C1 segment of cervical spinal cord (tissue), 14 donors: ENCODE measurements at places on chromosomes 12 and 14.

- no peak for DNase-seq
These were observed 372.3 kb upstream of the KITLG start for GRCh38 chr12:88952562-88952942.

DNA sequence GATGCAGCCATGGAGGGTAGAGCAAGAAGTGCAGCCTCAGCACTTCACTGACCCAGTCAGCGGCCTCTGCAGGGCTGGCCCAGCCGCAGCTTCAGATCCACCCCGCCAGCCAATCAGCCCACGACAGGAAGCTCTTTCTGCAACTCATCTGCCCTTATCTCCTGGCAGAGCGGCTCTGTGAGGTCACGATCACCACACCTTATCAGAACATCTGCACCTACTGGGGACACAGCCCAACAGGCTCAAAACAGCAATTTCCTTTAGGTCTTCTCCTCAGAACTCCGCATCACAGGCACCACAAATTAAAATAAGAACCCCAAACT lies 287.3 kb downstream of the BCL11B start:
- no peak for DNase-seq

GRCh38 chr14:51430633-51431032 lies 190.6 kb downstream of the TMX1 start:
- DNase-seq = no peak

- no peak for DNase-seq
These were observed 6.0 kb downstream of the FBXW8 start for GRCh38 chr12:116916714-116917114.

DNA sequence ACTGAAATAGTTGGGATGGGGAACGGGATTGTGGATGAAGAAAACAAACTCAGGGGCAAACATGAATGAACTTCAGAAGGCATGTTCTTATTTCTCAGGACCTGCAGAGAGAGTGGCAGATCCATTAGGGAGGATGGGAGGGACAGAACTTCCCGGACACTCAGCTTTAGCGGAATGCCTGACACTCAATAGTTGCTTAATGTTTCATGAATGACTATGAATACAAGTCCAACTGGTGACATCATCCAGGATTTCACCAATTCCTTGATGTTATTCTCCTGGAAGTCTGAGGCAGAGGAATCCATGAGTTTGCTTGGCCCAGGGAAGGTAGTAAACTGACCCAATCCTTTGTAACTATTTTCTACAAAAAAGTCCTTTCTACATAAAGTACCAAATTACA lies 37.8 kb upstream of the LRRC10 start:
- DNase-seq = no peak

- DNase-seq = no peak
These were observed 192.2 kb upstream of the PELI2 start for GRCh38 chr14:55926007-55926406.

- DNase-seq = no peak
These were observed 21.1 kb downstream of the BEGAIN start for GRCh38 chr14:100566119-100566518.

DNA sequence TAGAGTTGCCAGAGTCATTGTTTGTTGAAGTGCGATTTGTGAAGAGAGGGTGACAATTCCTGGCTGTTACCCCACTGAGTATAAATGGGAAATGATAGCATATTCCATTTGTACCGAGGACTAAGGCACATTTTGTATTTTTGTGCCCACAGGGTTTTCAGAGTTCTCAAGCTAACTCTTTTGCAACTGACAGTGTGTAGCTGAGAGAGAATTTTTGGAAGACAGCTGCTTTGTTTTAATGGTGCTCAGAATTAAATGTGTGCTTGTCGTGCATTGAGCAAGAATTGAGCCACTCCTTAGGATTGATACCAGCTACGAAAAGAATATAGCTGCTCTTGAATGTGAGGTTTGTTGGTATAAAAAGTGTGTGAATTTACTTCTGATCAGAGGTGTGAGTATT lies 21.7 kb downstream of the ANKRD13A start:
- DNase-seq = no peak

GRCh38 chr12:119621878-119622277 lies 28.3 kb downstream of the TMEM233 start:
- DNase-seq = no peak

GRCh38 chr12:4153343-4153892 lies 120.1 kb upstream of the CCND2 start:
- no peak for DNase-seq

GRCh38 chr14:68404652-68405183 lies 388.1 kb downstream of the ZFP36L1 start:
- no peak for DNase-seq

GRCh38 chr12:49642370-49642802 lies 19.0 kb downstream of the PRPF40B start:
- DNase-seq = no peak

DNA sequence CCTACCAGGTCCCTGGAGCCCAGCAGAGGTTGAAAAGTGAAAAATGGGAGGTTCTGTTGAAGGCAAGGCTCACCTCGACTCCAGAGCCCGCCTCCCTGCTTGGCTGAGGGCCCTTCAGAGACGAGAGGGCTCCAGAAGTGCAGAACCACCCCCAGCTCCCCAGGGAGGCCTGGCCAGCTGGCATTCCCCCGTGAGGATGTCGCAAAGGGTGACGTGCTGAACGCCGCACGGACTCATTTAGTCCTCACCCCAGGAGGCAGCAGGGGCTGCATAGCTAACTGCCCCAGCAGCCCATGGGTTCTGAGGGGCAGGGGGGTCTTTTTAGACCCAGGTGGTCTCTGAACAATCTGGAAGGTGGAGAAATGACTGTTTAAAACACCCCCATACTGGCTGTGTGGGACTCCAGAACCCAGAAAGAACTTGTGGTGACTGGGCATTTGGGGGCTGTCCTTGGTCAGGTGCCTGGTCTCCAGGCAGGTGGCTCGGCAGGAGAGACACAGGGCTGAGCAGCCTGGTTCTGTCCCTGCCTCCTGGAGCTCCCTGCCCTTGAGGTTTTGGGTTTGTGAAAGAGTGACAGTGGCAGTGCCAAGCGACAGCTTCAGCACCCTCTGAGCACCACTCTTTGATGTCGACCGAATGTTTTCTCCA lies 32.0 kb downstream of the ANAPC7 start:
- DNase-seq = no peak

DNA sequence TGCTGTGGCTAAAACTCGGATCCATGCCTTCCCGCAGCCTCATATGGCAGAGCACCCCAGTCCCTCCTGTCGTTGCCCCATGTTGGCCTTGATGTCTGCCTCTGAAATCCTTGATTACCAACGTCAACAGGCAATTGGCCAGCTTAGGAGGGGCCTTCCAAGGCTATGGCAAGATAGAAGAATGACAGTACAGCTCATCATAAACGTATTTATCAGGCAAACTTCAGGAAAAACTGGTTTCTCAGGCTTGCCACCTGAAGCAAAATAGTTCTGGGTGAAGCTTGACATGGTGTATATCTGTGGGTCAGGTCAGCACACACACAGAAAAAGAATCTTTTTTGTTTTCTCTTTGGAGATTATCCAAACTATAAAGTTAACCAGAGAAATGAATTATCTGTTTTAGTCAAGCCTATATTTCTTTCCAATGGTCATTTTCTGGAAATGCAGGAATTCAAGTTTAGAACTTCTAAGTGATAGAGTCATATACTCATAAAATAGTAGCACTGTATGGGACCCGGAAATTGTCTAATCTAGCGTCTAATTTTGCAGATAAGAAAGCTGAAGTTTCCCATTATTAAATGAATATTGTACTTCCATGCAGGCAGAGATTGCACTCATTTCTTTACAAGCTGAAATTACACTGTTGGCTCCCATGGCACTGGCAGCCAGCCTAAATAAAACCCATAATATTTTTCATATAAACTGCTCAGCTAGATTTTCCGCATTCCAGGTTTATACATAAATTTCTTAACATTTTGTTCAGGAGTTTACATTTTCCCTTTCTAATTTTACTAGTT lies 24.4 kb upstream of the DUSP16 start:
- no peak for DNase-seq

- no peak for DNase-seq
These were observed 20.5 kb downstream of the FNTB start for GRCh38 chr14:65007202-65007601.

DNA sequence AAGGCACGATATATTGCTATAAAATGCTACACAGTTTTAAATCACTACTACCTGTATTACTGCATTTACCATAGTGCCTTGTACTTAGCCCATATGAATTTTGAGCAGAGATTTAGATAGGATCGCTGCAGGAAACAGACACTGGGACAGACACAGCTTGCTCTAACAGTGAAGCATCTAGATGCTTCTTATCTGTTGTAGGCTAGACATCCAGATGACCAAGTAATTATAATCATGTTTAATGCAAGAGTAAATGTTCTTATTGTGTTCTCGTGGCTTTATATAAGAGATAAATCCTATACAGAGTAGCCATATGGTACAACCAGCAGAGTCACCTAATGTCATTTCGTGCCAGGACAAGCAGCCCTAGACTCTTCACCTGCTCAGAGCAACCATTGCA lies 92.8 kb downstream of the ASCL1 start:
- DNase-seq = no peak

DNA sequence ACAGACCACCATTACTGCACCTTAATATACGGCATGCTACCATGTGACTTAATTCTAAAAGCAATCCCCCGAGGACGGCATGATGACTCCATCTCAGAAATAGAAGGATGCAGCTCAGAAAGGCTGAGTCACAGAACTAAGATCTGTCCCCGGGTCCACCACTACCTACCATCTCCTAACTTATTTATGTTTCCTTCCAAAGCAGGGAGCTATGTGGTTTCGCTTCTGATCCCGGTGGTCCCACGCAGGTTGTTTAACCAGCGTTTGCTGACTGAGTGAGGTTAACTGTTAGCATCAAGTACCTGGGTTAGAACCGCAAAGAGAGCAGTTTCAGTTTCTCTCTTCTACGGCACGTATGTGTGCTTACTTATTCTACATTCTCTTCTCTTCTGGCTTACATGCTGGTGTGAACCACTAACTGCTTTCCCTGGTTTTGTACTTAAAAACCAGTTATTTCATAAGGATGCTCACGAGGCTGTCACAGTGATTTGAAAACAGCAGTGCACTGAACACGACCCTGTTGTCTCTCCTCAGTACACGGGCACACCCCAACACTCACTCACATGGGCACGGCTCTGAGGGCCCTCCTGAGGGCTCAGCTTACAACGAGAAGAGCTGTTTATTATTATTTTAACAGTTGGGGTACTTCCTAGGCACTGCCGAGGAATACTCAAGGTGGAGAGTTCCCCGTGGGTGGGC lies 66.7 kb downstream of the CCDC88C start:
- no peak for DNase-seq

- no peak for DNase-seq
These were observed 163.6 kb upstream of the BMP4 start for GRCh38 chr14:54120260-54120659.

- DNase-seq = peak; percentile 57
These were observed 23.8 kb downstream of the VPS37B start for GRCh38 chr12:122871851-122872780.

- DNase-seq = no peak
These were observed 48.9 kb downstream of the BDKRB1 start for GRCh38 chr14:96304956-96305355.

DNA sequence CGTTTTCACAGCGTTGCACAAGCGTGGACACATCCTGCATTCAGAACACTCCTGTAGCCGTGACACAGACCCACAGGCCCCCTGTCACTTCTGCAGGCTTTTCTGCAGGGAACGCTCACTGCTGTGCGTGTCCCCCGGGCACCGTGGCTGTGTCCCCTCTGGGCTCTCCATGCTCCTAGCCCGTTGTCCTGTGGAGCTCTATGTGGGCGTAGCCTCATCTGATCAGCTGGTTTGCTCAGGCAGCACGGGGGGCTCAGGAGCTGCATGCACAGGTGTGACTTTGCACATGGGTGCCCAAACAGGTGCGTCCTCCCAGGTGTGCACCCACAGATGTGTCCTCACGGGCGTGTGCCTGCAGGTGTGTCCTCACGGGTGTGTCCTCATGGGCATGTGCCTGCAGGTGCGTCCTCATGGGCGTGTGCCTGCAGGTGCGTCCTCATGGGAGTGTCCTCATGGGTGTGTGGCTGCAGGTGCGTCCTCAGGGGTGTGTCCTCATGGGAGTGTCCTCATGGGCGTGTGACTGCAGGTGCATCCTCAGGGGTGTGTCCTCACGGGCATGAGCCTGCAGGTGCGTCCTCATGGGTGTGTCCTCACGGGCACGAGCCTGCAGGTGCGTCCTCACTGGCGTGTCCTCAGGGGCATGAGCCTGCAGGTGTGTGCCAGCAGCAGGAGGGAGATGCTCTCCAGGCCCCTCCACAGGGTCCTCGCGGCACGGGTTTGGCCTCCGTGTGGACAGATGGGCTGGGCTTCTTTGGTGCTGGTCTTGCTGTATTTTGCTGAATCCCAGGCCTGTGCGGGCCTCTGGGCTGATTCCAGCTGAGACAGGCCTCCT lies 17.5 kb downstream of the MTA1 start:
- DNase-seq = no peak

DNA sequence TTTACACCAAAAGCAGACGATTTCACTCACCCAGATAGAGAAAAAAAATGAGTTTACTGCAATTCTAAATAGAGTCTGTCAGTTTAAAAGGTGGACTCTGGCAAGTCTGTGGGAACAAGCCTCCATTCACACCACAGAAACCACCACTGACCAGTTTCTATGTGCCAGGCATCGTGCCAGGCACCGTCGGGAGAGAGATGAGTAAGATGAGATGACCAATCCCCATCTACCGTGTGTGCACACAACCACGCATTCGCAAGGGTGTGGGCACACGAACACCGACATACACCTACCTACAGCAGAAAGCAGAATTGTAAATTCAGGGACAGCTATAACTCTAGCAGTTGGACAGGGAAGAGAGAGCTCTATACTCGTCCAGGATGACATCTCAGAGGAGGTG lies 58.3 kb downstream of the PRIMA1 start:
- no peak for DNase-seq

DNA sequence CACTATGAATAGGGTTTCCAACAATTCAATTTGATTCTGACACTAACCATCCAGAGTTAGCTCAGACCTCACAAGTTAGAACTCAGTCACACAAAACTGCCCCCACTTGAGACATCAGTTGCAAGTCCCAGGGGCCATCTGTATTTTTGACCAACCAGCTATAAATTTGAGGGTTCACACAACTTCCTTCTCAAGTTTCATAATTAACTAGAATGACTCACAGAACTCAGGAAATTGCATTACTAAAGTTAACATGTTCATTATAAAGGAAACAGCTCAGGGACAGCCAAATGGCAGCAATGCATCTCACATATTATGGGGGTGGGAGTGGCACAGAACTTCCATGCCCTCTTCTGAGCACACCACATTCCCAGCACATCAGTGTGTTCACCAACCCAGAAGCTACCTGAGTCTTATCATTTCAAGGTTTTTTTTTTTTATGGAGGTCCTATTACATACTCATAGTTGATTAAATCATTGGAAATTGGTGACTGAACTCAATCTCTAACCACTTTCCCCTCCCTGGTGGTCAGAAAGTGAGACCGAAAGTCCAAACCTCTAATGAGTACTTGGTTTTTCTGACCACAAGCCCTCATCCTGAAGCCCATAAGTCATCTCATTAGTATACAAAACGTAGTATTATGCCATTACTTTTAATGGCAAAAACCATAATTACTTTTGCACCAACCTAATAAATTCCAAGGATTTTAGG lies 1721.5 kb upstream of the SEL1L start:
- no peak for DNase-seq

GRCh38 chr14:30283822-30284446 lies 275.0 kb upstream of the G2E3 start:
- no peak for DNase-seq

- DNase-seq = no peak
These were observed 102.3 kb upstream of the BCAT1 start for GRCh38 chr12:25051171-25051570.
